ENCODE measurements at places on chromosomes 4 and X. TPM values are rescaled to one million over a fixed set of nuclear protein-coding genes. Genes with fewer than 3 reads are reported as not detected.

VEGFD gene
- not detected for total RNA-seq

SSX4B gene
- not detected for total RNA-seq

GRCh38 chr4:163048447-163048846, 118.2 kb downstream of the NAF1 start:
- DNase-seq: peak; percentile 38

PUDP gene
- total RNA-seq: 15.1 TPM

- no peak for DNase-seq
Measured at GRCh38 chr4:108181704-108182103, 13.0 kb upstream of the LEF1 start.

DNA sequence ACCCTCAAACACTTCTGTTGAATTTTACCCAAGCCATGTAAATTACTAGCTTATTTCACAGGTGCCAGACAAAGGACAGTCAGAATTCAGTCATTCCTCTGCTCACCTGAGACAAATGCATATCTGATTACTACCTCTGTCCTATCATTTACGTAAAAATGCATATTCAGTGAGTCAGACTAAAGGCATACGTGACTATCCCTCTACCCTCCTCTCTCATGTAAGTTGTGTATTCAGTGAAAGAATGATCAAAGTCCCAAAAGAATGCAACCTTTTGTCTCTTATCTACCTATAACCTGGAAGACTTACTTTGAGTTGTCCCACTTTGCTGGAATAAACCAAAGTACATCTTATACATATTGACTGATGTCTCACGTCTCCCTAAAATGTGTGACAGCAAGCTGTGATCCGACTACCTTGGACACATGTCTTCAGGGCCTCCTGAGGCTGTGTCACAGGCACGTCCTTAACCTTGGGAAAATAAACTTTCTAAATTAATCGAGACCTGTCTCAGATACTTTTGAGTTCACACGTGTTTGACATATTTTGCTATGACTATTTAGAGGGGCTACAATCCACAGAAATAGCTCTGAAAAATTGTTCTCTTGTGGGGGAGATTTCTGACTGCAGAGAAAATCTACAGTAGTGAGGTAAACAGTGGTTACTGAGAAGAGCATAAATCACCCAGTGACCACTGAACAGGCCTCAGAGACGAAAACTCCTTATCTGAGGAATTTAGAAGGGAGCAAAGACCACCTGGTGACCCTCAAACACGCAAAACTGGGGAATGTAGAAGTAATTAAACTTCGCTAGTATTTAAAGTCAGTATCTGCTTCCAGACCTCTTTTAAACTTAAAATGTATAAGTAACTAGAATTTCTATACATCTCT, 1575.8 kb downstream of the STIM2 start:
- no peak for DNase-seq

- DNase-seq: peak; percentile 38
Measured at GRCh38 chr4:8205241-8205707, 6.2 kb downstream of the SH3TC1 start.

- no peak for DNase-seq
Measured at GRCh38 chr4:148077581-148077980, 345.7 kb downstream of the ARHGAP10 start.

RBMXL3 gene
- total RNA-seq: not detected

DNA sequence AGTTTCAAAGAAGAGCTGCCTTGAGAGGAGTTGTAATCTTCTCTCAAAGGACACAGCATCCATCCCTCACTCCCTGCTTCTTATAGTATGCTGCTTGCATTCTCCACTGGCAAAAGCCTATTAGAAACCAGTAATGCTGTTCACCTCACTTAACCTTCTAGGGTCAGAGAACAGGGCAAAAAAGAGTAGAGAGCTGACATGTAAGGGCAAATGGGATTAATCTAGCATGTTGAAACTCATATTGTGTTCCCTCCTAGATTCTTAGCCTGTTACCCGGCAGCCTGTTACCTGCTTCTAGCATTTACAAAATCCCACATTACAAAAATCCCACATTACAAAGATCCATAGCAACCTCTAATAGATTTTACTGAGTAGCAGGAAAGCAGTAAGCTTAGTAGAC, 244.7 kb downstream of the SLC7A11 start:
- no peak for DNase-seq

LRP2BP gene
- 1.3 TPM for total RNA-seq

GRCh38 chr4:118400356-118400755, 47.6 kb upstream of the PRSS12 start:
- peak; percentile 8 for DNase-seq

DDIT4L gene
- total RNA-seq: 3.5 TPM

- DNase-seq: no peak
Measured at GRCh38 chr4:15638418-15638817, 16.7 kb downstream of the FBXL5 start.

- peak; percentile 28 for DNase-seq
Measured at GRCh38 chrX:38045538-38046096, 39.3 kb downstream of the SYTL5 start.

- DNase-seq: no peak
Measured at GRCh38 chrX:153409414-153410101, 1.7 kb upstream of the ZFP92 start.

MAGEA9B gene
- under 0.01 TPM for total RNA-seq

- no peak for DNase-seq
Measured at GRCh38 chr4:168461821-168462220, 18.5 kb downstream of the DDX60L start.

GRCh38 chrX:132749406-132749805, 209.0 kb downstream of the HS6ST2 start:
- no peak for DNase-seq

DNA sequence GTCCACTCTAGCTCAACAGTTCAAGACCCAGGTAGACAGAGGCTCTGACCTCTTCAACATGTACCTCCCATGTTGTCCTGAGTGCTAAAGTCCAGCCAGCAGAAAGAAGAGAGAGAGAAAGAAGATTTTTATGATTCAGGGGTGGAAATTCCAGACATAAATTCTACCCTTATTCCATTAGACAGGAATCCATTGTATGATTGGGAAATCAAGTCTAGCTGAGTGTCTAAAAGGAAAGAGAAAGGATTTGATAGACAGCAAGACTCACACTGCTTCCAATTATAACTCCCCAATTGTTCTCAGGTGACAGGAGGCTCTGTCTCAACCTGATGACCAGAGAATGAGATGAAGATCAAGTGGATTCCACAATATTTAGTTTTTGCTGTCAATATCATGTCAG, 27.9 kb upstream of the PGM2 start:
- DNase-seq: no peak

EREG gene
- total RNA-seq: 5.2 TPM

- peak; percentile 70 for DNase-seq
Measured at GRCh38 chr4:34323549-34324320, 1920.6 kb downstream of the ARAP2 start.

GRCh38 chrX:53723381-53723780, 36.9 kb upstream of the HUWE1 start:
- DNase-seq: no peak

GRCh38 chrX:152445926-152446325, 5.2 kb downstream of the GABRA3 start:
- no peak for DNase-seq

DNA sequence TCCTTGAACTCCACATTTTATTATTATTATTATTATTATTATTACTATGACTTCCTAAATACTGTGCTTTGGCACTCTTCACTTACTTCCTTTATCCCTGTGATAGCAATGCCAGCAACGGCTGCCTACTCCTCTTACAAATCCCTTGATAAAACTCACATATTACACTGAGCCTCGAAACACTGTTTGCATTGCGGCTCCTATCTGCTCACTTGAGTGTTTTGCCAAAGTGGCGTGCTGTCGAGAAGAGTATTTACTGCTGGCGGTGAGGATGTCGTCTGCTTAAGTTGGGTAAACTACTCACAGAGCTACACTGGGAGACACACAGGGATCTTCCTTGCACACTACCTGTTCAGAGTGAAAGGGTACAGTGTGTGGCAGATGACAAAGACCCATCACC, 143.4 kb upstream of the VCX3A start:
- no peak for DNase-seq

- no peak for DNase-seq
Measured at GRCh38 chr4:73984736-73985527, 3.1 kb downstream of the PPBP start.

All from fibroblast of villous mesenchyme (primary cell).